B cell (primary cell): ENCODE measurements at places on chromosomes 1 and 21.

DNA sequence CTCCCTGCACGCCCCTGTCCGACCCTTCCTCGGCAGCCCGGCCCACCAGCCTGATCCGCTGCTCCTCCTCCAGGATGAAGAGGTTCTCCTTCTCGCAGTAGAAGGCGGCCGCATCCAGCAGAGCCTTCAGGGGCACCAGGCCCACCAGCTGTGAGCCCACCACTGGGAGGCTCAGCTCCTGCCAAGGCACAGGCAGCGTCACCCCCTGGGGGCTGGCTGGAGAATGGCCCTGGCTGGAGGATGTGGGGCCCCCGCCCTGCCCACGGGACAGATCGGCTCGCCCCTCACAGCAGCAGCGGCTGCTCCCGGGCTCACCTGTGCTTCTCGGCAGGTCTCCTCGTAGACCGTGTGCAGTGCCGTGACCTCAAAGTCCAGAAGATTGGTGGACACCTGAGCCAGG is 5.3 kb downstream of the FTCD start:
- no peak for DNase-seq

GRCh38 chr21:33368576-33368975 is 34.6 kb upstream of the IFNGR2 start:
- no peak for DNase-seq

- DNase-seq: peak; percentile 15
Measured at GRCh38 chr1:7042322-7043190, 257.3 kb downstream of the CAMTA1 start.

- DNase-seq: peak; percentile 79
Measured at GRCh38 chr1:21517660-21518480, 8.6 kb downstream of the ALPL start.

DNA sequence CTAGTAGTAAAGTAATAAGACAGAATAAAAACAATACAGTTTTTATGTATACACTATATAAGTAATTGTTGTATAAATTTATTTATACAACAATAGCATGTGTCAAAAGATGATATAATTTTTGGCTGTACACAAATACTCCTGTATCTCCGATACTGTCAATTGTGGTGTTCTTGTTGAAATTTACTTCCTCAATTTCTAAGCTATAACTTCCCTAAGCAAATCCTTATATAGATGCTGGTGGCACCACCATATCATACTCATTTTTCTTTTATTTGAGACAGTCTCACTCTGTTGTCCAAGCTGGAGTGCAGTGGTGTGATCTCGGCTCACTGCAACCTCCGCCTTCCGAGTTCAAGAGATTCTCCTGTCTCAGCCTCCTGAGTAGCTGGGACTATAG is 141.0 kb upstream of the HP1BP3 start:
- DNase-seq: no peak
